ENCODE measurements at places on chromosomes 13 and 19. TPM values are rescaled to one million over a fixed set of nuclear protein-coding genes. Genes with fewer than 3 reads are reported as not detected.

C19orf81 gene
- 2.3 TPM for total RNA-seq

CELF5 gene
- total RNA-seq: 51.6 TPM

ANGPTL8 gene
- total RNA-seq: not detected

FGF9 gene
- 16.1 TPM for total RNA-seq

ZNF699 gene
- total RNA-seq: 25.7 TPM

RNF17 gene
- total RNA-seq: not detected

TNNI3 gene
- total RNA-seq: not detected

WDR87 gene
- not detected for total RNA-seq

NTN5 gene
- not detected for total RNA-seq

PCDH17 gene
- total RNA-seq: 21.1 TPM

ACP7 gene
- total RNA-seq: not detected

ZSWIM4 gene
- 11.1 TPM for total RNA-seq

ZNF723 gene
- total RNA-seq: not detected

SMG9 gene
- 6.4 TPM for total RNA-seq

ZIC2 gene
- 2.8 TPM for total RNA-seq

FCAR gene
- total RNA-seq: not detected
